Left lung (tissue), 14 donors: ENCODE measurements at places on chromosomes 11 and 22. TPM values are rescaled to one million over a fixed set of nuclear protein-coding genes. Genes with fewer than 3 reads are reported as not detected.
A peak's percentile ranks its signal among the peaks of the same experiment; 100 is the strongest.

The HRAS gene
- polyA plus RNA-seq = 40.6 TPM

The OR5B21 gene
- polyA plus RNA-seq = not detected

The PDGFD gene
- polyA plus RNA-seq = 4.4 TPM

The MYEOV gene
- 0.31 TPM for polyA plus RNA-seq

The MAJIN gene
- polyA plus RNA-seq = not detected

The LIF gene
- polyA plus RNA-seq = 1.4 TPM

The OTOG gene
- polyA plus RNA-seq = 0.11 TPM

The FIBP gene
- 77.7 TPM for polyA plus RNA-seq

- DNase-seq = no peak
Measured at GRCh38 chr11:65623177-65623576, 7.6 kb downstream of the PCNX3 start.

DNA sequence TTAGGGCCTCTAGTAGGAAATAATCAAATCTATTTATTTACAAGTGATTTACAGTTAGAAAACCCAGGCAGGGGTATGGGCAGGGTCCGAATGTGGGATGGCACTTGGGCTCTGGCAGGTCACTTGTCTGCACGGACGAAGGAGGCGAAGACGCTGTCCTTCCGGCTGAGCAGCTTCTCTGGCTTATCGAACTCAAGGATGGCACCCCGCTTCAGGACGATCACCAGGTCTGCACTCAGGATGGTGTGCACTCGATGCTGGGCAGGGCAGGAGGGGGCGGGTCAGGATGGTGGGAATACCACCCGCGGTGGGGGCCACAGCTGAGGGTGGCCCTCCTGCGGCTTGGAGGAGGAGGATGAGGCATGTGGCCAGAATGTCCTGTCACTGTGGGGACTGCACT lies 4.4 kb upstream of the KCNJ11 start:
- DNase-seq = no peak

DNA sequence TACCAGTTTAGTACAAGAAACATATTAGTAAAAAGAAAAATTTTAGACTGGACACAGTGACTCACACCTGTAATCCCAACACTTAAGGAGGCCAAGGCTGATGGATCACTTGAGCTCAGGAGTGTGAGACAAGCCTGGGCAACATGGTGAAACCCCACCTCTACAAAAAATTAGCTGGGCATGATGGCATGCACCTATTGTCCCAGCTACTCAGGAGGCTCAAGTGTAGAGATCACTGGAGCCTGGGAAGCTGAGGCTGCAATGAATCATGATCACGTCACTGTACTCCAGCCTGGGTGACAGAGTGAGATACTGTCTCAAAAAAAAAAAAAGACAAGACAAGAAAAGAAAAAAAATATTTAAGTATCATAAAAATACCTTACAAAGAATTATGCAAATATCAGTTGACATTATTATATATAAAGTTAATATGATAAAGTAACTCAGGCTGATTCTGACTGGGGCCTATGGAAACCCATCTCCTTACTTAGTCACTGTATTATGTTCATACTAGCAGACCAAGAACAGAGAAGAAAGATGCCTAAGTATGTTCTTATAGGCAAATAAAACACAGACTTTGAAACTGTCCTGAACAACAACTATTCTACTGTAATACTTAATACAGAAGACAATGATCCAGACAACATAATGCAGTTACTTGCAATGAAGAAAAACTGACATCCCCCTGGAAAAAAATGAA lies 27.3 kb downstream of the FAM168A start:
- DNase-seq = no peak

- peak; percentile 36 for DNase-seq
Measured at GRCh38 chr11:94125407-94126115, 3.1 kb upstream of the PANX1 start.

DNA sequence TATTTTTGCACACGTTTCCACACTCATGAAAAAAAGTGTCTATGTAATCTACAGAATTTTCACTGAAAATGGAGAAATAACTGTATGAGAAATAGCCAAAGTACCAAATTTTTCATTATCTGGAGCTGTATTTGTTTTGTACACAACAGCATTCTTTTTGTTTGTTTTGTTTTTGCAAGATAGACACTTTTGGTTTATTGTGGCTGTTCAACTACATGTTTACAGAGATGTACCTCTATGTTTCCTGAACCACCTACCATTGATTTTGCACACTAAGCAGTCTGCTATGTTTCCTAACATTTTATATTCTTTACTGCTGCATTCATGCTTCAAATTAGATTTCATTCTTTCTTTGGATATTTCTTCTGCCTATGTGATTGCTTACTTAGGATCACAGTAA lies 116.3 kb downstream of the ELP4 start:
- no peak for DNase-seq

DNA sequence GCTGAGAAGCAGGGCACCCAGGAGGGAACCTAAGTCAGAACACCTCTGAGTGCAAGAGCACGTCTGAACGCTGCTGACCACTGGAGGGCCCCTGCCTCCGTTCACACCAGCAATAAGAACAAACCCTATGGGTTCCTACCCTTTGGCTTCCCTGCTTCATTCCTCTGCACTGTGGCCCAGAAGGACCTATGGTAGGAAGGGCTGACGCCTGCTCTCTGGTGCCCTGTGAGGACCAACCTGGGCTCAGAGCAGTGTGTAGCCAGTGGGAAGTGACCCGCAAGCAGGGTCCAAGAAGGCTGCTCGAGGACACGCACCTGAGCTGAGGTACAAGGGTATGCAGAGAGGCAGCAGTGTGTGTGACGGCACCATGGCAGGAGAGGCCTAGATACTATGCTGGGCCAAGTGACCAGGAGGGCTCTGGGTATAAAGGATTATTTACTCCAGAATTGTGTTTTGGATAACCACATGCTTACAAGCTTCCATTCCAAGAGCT lies 68.8 kb upstream of the CLTCL1 start:
- DNase-seq = no peak

DNA sequence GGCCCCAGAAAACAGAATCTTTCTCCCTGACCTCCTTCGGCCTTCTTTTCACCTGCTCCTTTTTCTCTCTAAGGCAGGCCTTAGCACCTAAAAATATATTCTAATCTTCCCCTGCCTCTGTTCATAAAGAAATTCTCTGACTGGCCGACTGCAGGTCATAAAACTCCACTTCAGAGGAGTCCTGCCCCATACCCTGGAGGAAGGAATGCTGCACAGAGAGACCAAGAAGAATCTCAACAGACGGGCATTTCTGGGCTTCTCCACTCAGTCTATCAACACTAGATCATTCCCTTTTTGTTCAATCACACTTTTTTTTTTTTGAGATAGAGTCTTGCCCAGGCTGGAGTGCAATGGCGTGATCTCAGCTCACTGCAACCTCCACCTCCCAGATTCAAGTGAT lies 19.7 kb upstream of the PGA3 start:
- no peak for DNase-seq

DNA sequence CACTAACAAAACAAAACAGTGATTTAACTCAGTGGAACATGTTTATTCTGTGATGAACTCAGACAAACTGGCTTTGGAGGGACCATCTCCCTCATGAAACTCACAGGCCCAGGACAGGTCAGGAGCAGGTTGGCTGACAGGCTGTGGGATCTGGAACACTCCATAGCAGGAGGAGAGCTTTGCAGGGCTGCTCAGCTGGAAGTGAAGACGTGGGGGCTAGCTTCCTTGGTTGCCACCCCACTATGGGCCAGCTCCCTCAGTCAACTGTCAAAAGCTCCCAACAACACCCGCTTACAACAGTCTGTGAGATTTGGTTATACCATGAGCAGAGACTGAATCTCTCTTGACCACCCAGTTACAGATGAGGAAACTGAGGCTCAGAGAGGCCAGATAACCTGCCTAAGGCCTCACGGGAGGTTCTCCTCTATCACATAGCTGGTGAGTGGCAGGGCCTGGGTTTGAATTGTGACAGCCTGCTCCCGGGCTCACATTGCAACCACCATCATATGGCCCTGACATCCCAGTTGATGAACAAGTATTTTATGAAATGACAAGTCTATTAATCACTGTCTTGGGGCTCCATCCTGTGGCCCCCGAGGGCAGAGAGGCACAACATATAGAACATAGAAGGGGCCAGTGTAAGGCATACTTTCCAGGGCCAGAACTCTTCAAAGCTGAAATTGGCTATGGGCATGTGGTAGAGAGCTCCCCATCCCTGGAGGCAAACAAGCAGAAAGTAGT lies 473.4 kb downstream of the MN1 start:
- no peak for DNase-seq

GRCh38 chr11:65661599-65662246 lies 993 bp downstream of the RELA start:
- no peak for DNase-seq

DNA sequence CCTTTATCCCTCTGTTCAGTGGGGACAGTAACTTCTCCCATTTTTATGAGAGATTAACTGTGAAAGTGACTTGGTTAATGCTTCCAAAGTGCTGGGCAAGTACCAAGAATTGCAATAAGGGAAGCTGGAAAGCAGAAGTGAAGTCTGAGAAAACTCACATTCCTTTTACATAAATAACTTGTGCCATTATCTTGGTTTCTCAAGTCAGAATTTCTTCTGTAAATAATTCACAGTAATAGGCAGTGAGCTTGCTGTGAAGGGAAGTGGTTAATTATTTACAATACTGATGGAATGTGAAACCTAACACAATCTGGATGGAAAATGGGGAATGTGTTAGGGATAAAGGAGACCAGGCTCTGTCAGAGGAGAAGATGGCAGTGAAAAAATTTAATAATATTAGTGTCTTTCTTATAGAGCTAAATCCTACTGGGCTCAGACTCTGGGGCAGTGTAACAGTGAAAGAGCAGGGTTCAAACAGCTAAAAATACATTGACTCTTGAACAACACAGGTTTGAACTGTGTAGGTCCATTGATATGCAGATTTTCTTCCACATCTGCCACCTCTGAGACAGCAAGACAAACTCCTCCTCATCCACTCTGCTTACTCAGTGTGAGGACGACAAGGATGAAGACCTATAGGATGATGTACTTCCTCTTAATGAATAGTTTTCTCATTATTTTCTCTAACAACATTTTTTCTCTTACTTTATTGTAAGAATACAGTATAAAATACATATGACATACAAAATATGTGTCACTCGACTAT lies 251.5 kb upstream of the ISX start:
- DNase-seq = no peak

DNA sequence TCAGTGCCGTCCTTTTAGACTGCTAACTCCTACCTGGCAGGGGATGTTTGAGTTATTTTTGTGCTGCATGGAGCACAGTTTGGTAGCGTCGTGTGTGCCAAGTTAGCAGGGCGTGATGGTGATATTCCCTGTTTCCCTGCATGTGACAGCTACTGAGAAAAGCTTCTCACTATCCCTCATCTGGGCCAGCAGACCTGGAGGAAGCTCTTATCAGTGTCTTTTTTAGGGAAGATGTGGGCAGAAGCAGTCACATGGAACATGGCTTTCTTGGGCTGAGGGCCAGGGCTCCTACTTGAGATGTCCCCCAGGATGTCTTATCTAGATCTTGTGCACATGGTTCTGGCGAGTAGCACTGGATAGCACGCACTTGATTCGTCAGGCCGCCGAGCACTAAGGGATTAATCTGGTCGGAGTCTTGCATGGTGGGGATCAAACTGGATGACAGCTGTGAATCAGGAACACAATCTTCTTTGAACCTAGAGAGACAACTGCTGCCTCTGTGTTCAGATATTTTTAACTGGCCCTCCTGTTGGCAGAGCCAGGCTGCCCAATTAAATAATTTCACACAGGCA lies 33.8 kb downstream of the TECTA start:
- DNase-seq = no peak

- no peak for DNase-seq
Measured at GRCh38 chr11:128905345-128906184, 14.4 kb downstream of the KCNJ5 start.

- DNase-seq = no peak
Measured at GRCh38 chr22:49326558-49326957, 501.1 kb downstream of the BRD1 start.

- DNase-seq = no peak
Measured at GRCh38 chr11:70775386-70776075, 377.2 kb downstream of the CTTN start.

GRCh38 chr11:1548221-1549070 lies 23.6 kb downstream of the DUSP8 start:
- DNase-seq = peak; percentile 87

GRCh38 chr11:27573024-27573423 lies 66.5 kb upstream of the LIN7C start:
- no peak for DNase-seq

DNA sequence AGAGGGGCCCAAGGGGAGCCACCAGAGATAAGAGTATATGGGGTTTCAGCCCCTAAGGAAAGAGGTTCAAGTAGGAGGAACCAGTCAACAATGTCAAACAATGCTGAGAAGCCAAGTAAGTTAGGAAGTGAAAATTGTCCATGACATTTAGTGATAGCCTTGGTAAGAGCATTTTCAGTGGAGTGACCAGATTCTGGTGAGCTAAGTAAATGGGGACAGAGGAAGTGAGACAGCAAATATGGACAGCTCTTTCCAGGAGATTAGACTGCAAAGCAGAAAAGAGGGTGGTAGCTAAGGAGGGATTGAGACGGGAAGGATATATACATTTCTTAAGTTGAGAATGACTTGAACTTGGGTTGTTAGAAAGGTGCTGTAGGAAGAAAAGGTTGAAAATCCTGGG lies 22.9 kb downstream of the POLD3 start:
- DNase-seq = no peak

DNA sequence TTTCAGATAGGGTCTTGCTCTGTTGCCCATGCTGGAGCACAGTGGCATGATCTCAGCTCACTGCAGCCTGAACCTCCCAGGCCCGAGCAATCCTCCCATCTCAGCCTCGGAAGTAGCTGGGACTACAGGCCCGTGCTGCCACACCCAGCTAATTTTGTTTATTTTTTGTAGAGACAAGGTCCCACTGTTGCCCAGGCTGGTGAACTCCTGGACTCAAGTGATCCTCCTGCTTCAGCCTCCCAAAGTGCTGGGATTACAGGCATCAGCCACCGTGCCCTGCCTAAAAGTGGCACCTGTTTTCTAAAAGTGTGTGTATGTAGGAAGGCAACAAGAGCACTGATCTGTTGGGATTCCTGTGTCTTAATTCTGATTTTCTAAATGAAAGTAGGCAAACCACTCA lies 20.2 kb downstream of the PACS1 start:
- DNase-seq = no peak

- no peak for DNase-seq
Measured at GRCh38 chr11:26730414-26731083, 8.7 kb upstream of the SLC5A12 start.

GRCh38 chr11:83827940-83828554 lies 541.9 kb upstream of the CCDC90B start:
- DNase-seq = peak; percentile 27

DNA sequence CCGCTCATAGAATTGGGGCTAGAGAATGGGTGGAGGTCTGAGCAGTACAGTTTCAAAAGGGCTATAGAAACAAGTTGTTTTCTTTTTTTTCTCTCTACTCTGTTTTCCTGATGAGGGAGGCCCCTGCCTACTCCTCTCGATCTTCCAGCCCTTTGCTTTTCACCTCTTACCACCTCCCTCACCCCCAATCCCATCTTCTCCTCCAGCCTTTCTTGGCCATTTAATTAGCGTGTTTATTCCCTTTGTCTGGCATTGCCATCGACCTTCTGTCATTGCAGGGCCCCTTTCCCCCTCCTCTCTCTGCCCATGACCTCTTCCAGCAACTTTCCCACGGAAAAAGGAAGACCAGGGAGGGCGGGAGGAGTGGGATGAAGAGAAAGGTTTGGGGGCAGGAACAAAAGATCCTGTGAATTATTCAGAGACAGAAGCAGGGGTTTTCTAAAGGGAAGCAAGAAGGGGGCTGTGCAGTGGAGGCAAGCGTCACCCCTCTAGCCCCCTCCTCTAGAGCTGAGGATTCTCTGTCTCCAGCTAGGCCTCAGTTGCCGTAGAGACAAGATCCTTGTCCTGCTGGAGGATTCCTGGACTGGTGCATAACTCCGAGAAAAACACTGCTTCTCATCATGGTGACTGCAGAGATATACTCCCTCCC lies 12.9 kb downstream of the DTX4 start:
- no peak for DNase-seq

- no peak for DNase-seq
Measured at GRCh38 chr22:47164514-47165337, 402.3 kb downstream of the TBC1D22A start.
